Activated T-helper 1 cell treated with anti-CD3 and anti-CD28 coated beads, Interleukin-2, amount 50 U/mL, for 16 hours (primary cell): ENCODE measurements at places on chromosomes 4 and X.
A peak's percentile ranks its signal among the peaks of the same experiment; 100 is the strongest.

DNA sequence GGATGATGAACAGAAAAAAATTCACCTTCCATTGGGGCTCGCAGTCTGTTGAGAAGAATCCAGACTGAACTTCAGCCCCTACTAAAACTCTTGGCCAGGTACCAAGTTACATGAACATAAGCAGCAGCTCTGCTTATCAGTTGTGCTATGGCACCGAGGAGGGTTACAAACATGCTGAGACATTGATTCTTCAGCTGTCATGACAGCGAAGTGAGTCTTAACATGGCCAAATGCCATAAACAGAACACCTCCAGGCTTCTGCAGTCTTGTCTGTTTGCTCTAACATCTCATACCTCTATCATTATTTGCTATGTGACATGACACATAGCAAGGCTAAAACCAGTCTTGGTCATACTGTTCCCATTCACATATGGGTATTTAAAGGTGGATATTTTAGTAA, 521.5 kb downstream of the GRID2 start:
- no peak for DNase-seq

- DNase-seq = no peak
These were observed 160.6 kb downstream of the BCOR start for GRCh38 chrX:39936886-39937770.

DNA sequence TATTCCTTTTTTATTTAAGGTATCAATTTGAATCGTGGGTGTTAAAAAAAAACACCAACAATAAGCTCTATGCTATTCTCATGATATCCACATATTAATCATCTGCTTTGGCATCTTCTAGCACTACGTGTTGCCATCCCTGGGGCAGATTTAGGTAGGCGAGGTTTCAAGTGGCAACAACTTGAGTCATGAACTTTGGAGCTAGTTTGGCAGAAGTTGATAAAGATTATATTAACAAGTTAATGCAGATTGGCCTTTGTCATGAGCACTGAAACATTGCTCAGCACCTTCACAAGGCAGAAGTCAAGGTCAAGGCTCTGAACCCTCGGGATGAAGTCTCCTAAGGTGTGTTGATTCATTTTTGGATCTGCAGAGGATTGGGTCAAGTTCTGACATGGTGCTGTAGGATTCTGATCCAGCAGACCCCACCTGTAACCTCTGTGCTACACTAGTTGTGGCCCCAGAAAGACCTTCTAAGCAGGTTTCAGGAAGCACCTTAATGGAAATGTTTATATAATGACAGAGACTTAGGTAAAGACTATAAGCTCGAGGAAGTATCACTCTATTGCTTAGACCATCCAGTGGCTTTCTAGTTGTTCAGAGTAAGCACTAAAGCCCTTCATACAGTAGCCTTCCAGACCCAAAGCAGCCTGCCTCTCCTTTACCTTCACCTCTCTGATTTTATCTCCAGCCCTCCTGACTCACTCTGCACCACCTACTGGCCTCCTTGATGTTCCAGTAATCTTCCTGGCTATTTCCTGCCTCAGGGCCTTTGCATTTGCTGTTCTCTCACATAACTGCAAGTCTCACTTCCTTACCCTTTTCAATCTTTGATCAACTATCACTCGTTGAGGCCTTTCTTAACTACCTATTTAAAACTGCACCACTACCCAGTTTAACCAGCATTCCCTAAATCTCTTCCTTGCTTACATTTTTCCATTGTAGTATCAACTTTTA, 117.0 kb upstream of the SLC4A4 start:
- no peak for DNase-seq

DNA sequence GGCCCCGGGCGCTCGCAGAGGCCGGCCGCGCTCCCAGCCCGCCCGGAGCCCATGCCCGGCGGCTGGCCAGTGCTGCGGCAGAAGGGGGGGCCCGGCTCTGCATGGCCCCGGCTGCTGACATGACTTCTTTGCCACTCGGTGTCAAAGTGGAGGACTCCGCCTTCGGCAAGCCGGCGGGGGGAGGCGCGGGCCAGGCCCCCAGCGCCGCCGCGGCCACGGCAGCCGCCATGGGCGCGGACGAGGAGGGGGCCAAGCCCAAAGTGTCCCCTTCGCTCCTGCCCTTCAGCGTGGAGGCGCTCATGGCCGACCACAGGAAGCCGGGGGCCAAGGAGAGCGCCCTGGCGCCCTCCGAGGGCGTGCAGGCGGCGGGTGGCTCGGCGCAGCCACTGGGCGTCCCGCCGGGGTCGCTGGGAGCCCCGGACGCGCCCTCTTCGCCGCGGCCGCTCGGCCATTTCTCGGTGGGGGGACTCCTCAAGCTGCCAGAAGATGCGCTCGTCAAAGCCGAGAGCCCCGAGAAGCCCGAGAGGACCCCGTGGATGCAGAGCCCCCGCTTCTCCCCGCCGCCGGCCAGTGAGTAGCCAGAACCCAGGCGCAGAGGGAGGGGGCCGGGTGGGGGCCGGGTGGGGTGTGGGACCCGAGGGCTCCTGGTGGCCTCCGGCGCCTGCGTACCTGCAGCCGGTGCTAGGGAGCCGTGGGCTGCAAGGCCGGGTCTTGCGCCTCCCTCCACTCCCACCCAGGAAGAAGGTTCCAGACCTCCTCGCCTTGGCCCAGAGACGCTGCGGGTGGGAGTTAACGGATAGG, 534 bp downstream of the MSX1 start:
- no peak for DNase-seq

- DNase-seq = no peak
These were observed 55.5 kb downstream of the WFS1 start for GRCh38 chr4:6324999-6325787.

- no peak for DNase-seq
These were observed 28.0 kb downstream of the NAT8L start for GRCh38 chr4:2087170-2087569.

DNA sequence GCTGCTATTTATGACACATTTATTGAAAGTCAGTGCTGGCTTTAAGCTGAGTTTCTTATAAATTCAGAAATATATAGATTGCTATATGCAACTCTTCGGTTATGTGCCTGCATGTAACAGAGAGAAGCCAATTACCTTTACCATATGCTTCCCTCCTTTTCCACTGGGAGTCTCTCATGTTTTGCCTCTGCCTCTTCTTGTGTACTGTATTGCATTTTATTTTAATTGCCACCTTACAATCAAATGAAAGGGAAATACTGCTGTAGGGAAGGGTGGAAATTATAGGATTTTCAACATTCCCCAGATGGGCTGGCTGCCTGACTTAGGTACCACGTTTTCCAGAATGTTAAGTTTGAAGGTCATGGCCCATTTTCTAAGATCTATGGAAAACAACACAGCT, 655.4 kb upstream of the SLIT2 start:
- DNase-seq = no peak

GRCh38 chrX:101602077-101602476, 15.7 kb downstream of the ARMCX6 start:
- no peak for DNase-seq

- no peak for DNase-seq
These were observed 89.0 kb downstream of the COMMD8 start for GRCh38 chr4:47374477-47374876.

DNA sequence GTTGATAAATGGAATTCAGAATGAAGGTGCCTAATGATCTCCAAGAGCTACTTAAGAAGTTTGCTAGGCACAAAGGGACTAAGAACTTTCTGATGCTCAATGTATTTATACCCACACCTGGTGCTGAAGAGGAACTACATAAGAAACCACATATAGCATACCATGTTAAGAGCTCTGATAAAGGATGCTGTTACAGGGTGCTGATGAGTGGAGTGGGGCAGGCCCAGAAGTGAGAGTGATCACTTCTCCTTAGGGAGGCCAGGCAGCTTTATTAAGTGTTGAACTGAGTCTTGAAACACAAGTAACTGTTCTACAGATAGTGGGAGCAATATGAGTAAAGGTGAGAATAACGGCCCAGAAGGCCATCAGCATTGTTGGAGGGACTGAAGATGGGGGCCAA, 68.3 kb upstream of the CHRDL1 start:
- DNase-seq = no peak

- DNase-seq = no peak
These were observed 224.8 kb upstream of the NOCT start for GRCh38 chr4:138790706-138791340.

DNA sequence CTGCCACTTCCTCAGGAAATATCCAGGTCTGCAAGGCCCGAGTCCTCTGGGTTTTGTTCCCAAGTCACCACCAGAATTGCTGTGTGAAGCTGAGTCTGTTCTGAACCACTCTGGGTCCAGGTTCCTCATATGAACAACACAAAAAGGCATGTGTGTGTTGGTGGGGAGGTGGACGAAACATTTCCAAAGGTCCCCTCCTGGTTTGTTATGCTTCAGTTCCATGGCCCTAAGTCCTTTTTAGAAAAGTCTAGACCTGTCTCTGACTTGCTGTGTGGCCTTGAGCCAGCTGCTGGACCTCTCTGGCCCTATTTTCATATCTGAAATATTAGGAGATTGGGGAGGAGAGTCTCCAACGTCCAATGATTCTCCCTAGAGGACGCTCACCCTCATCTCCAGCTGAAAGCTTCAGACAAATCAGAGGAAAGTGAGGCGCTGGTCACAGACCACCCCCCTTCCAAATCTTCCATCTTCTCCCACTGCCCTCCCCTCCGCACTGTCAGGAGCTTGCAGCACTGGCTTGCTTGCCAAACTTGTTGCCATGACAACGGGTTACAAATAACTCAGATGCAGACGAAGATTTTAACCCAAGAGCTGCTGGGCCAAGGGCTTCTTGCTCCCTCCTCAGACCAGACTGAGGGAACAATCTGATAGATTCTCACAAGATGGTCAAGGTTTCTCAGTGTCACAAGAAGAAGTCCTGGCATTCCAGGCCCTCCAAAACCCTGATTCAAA, 64.5 kb downstream of the SMC1A start:
- DNase-seq = no peak

- DNase-seq = no peak
These were observed 66.1 kb upstream of the ZNF827 start for GRCh38 chr4:146004730-146005129.

- DNase-seq = no peak
These were observed 35.8 kb upstream of the TADA2B start for GRCh38 chr4:7007142-7007907.

DNA sequence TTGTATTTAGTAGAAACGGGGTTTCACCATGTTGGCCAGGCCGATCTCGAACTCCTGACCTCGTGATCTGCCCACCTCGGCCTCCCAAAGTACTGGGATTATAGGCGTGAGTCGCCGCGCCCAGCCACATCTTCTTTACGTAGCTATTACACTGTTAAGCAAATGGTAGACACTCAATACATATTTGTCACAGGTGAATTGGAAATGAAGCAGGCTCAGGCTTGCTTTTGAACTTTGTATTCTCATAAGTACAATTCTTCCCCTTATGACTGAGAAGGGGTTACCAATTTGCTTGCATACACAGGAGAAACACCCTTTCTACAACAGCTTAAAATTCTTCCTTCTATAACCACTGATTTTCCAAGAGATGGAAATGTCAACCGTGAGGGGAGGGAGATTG, 787 bp upstream of the SRPX2 start:
- no peak for DNase-seq

DNA sequence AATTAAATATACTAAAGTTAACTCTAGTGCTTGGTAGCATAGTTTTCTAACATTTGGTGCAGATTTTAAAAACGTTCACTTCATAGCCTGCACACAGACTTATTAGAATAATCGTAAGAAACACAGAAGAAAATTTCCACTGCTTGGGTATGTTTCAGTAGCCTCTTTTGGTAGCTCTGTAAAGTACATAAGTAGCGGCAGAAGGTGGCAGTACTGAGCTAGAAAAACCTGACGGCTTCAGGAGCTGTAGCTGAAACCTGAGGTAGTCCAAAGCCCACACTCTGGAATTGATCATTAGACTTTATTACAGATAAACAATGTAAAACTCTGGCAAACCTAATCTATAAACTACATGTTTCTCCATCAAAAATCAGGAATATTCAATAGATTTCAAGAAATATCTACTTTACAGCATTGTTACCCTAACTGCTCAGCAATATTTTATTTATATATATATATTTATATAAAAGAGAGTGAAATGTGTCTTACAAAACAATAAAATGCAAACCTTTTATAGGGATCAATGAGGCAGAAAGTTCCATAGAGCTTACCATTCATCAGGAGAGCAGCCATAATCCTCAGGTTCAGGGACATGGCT, 88.2 kb downstream of the ATP8A1 start:
- DNase-seq = peak; percentile 21

DNA sequence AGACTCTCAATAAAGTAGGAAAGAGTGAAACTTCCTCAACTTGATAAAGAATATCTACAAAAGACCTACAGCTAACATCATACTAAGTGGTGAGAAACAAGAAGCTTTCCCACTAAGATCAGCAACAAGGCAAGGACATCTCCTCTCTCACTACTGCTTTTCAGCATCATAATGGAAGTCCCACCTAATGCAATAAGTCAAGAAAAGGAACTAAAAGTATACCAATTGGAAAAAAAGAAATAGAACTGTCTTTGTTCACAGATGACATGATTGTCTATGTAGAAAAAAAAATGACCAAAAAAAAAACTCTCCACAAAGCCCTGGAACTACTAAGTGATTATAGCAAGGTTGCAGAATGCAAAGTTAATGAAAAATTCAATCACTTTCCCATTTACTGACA, 25.1 kb upstream of the SH3RF1 start:
- no peak for DNase-seq

DNA sequence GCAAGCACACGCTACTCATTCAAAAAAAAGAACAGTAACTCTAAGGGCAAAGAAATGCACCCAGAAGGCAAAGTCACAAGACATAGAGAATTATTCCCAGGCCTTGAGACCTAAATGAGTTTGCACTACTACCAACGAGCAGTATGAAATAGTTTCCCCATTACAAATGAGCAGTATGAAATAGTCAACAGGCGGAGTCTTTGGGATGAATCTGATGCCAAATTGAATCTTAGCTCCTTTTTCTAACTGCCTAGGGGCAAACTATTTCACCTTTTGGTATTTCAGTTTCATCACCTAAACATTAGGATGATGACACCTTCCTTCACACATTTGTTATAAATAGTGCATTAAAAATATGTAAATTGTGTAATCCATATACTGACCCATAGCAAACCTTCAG, 213.0 kb upstream of the FAT4 start:
- DNase-seq = no peak

DNA sequence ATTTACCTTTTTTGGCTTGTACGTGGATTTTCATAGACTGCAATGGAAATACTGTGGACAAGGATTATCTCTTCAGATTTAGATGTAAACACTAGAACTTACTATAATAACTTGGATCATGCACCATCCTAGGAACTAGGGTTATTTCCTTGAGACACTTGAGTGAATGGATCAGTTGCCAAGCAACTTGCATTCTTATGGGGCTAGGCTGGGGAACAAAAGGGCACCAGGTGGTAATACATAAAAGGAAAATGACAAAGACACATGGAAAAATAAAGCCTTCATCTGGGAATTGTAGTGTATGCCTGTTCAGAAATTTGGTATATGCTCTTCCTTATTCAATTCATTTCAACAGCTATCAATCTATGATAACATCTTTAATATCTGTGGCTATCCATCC, 247.1 kb downstream of the SPRY1 start:
- no peak for DNase-seq

GRCh38 chr4:185912779-185913178, 100.8 kb upstream of the SORBS2 start:
- no peak for DNase-seq

- no peak for DNase-seq
These were observed 179.9 kb downstream of the KCNIP4 start for GRCh38 chr4:21768349-21769310.
